ENCODE measurements at places on chromosomes 11 and 22.

GRCh38 chr11:34331329-34331728 lies 26.5 kb downstream of the ABTB2 start:
- DNase-seq = no peak

DNA sequence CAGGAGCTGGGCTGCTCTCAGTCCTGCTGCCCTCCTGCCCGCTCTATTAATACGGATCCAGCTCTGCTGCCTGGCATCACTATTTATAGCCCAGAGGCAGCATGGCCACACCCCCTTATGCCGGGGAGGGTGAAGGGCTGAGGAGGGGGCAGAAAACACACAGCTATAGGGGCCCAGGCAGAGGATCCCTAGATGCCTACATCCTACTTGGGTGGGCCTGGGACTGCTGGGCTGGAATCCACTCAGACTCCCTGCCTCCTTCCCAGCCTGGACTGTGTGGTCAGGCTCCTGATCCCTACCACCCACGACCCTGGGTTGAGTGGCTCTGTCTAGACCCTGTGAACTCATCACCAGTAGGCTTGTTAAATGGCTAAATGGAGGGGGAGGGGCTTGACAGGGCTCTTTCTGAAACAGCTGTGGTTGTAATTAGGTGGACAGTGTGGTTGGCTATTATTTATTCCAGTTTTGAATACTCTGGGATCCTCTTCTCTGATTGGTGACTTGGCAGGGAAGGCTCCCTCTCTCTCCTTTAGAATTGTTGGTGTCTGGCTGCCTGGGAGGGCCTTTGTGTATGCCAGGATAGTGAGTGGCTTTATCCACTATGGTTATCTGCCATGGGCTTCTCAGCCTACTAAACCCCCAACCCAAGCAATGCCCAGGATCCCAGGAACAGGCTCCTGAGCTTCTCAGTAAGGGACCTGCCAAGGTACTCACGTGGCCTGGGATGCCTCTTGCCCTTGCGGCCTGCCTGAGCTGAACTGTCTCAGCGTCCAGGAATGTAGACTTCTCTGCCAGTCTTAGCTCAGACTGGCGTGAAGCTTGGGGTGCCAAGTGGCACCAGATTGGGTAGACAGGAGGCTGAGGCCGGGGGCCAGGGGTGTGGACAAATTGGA lies 15.2 kb downstream of the PHLDB1 start:
- no peak for DNase-seq

GRCh38 chr11:106077609-106078455 lies at the start of gene AASDHPPT:
AASDHPPT (plus strand) TSS chr11:106077662; CDS start chr11:106077711, 49 bp downstream.
- DNase-seq = no peak

- DNase-seq = no peak
Measured at GRCh38 chr11:109958821-109959166, 134.4 kb upstream of the ZC3H12C start.

DNA sequence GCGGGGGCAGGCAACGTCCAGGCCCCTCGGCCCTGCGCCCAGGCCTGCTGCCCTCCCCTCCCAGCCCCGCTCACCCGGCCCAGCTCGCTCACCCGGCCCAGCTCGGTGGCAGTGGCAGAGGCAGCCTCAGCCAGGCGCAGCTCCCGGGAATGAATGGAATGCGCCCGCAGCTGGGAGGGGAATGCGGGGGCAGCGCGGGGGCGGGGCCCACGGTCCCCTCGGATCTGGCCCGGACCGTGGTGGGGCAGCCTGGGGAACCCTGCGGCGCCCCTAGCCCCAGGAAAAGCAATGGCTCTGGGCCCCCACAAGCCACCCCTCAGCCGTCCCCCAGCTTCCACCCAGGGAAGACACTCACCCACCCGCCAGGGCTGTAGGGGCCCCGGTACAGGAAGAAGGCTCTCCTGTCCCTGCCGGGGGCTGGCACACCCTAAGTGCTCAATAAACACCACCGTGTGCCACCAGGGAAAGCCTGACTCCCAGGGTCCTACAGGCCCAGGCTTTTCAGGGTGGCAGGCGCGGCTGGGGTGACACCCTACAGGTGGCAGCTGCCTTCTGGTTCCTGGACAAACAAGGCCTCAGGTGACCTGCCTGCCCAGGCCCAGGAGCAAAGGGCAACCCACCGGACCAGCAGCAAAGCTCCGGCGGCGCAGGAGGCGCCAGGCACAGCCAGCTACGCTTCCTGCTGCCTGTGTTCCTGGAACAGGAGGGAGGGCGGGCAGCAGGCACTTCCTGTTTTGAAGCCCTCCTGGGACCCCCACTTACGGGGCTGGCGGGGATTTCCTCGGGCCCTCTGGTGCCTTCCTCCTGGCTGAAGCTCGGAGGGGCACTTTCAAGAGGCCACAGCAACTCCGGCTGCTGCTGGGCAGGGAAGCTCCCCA lies 13.8 kb downstream of the PLXNB2 start:
- DNase-seq = no peak

DNA sequence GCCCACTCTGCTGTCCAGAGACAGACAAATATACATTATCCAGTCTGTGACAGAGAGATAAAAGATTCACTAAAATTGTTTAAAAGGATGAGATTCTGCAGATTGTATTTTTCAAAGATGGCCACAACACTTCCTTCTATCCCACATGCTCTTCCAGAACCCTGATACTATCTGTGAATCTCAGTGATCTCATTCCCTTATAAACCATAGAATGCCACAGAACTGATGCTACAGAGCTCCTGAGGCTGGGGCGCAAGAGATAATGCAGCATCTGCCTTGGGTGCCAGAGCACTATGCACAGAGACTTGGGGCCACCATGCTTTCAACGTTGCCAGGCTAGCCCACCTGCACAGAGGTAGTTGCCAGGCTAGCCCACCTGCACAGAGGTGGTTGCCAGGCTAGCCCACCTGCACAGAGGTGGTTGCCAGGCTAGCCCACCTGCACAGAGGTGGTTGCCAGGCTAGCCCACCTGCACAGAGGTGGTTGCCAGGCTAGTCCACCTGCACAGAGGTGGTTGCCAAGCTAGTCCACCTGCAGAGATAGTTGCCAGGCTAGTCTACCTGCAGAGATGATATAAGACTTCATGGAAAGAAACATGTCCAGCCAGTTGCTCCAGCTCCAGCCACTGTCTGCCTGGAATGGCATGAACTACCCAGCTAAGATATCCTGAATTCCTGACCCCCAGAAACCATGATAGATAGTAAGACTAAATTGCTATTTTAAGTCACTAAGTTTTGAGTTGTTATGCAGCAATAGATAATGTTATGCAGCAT lies 17.6 kb upstream of the SEPTIN5 start:
- DNase-seq = no peak

- DNase-seq = no peak
Measured at GRCh38 chr11:74707602-74708510, 23.4 kb downstream of the CHRDL2 start.

Measured in activated CD4-positive, alpha-beta T cell treated with anti-CD3 and anti-CD28 coated beads, Interleukin-2, amount 50 U/mL, for 48 hours (primary cell).